ENCODE measurements at places on chromosomes 13 and 19.

DNA sequence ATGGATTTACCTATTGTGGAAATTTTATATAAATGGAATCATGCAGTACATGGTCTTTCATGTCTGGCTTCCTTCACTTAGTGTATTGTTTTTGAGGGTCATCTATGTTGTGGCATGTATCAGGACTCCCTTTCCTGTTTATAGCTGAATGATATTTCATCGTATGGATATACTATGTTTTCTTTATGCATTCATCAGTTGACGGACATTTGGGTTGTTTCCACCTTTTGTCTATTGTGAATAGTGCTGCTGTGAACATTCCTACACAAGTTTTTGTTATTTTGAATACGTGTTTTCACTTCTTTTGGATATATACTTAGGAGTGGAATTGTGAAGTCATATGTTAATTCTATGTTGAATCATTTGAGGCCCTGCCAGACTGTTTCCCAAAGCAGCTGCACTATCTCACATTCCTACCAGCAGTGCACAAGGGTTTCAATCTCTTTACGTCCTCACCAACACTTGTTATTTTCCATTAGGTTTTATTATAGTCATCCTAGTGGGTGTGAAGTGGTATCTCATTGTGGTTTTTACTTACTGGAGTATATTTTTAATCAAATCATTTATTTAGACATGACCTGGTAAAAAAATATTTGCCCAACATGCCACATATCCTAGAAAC, 262.7 kb downstream of the DLEU7 start:
- DNase-seq = peak; percentile 66

GRCh38 chr13:114101358-114102130, 30.9 kb downstream of the RASA3 start:
- DNase-seq = no peak

- peak; percentile 76 for DNase-seq
Observed at GRCh38 chr13:33279414-33280278, 5.9 kb downstream of the STARD13 start.

DNA sequence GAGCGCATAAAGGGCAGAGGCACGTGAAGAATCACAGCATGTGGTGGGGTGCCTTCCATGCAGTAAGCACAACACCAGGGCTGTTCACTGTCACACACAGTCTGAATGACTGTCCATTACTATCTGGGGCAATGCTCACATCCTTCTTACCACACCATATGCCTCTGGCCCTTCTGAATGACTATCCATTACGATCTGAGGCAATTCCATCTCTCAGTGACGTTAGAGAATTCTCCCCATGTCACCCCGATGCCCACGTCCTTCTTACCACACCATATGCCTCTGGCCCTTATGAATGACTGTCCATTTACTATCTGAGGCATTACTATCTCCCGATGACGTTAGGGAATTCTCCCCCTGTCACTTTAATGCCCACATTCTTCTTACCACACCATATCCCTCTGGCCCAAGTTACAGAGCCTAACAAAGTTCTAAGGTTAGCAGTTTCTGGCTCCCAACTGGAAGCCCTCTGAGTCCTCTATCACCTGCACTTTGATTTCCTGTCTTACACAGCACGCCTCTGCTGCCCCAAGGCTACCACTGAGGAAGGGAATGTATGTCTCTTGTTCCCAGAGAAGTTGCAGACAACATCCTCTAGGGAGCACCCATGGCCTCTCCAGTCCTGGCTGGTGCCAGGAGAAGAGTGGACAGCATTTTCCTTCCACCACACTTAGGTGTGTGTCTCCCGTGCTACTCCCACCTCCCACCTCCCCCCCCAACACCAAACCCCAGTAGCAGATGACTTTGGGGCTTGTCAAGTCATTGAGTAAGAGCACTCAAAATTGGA, 154.8 kb downstream of the COG6 start:
- no peak for DNase-seq

GRCh38 chr19:43798546-43799409, 3.5 kb downstream of the LYPD5 start:
- no peak for DNase-seq

- no peak for DNase-seq
Observed at GRCh38 chr19:35220315-35220921, 8.1 kb downstream of the FAM187B start.

- DNase-seq = no peak
Observed at GRCh38 chr19:18897094-18898029, 1.4 kb upstream of the CERS1 start.

GRCh38 chr19:14916848-14917247, 24.4 kb upstream of the OR7C2 start:
- DNase-seq = no peak

DNA sequence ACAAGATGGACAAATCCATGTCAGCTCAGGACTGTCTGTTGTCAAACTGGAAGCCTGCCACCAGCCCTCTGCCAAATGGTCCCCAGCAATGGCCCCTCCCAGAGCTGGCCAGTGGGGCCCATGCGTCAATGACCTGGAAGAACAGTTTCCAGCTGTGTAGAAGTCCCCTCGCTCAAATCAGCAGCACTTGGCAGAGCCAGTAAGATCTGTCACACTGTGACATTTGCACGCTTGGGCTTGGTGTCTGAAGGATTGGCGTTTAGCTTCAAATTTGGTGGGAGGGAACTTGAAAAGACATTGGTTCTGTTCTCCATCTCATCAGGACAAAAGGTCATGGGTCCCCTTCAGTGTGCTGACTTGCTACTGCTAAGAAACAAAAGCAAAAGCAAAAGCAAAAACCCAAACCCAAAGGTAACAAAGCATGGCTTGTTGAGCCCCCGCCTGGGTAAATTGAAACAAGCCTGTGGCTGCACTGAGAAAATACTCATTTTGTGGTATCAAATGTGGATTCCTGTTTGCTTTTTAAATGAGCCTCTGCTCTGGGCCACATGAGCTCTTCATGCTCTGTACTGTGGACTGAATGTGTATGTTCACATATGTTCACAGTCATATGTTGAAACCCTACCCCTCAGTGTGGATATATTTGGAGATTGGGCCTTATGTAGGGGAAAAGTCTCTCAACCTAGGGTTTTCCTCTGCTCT, 253.6 kb upstream of the MAB21L1 start:
- DNase-seq = no peak
